CD4-positive, alpha-beta T cell treated with Interleukin-4 for 4 hours (primary cell): ENCODE measurements at places on chromosomes 12 and 14.
A peak's percentile ranks its signal among the peaks of the same experiment; 100 is the strongest.

GRCh38 chr12:122909442-122910288 is 13.7 kb upstream of the VPS37B start:
- no peak for DNase-seq

DNA sequence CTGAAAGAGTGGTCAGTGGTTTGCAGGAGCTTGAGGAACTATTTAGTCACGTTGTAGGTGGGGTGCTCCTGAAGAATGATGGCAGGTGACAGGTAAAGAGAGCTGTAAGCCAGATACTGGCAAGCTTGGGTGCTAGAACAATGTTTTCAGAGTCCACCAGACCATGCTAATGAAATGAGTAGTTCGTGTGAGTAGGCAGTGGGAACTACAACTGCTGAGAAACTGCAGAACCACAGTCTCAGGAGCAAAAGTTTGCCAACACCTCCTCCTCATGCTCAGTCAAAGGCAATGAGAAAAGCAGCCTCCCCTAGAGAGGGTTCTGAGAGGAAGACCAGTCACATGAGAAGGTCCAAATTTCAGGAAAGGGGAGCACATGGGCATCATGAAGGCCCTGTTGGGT is 91.3 kb downstream of the PRKD1 start:
- no peak for DNase-seq

GRCh38 chr12:45168976-45169375 is 46.9 kb upstream of the ANO6 start:
- no peak for DNase-seq

DNA sequence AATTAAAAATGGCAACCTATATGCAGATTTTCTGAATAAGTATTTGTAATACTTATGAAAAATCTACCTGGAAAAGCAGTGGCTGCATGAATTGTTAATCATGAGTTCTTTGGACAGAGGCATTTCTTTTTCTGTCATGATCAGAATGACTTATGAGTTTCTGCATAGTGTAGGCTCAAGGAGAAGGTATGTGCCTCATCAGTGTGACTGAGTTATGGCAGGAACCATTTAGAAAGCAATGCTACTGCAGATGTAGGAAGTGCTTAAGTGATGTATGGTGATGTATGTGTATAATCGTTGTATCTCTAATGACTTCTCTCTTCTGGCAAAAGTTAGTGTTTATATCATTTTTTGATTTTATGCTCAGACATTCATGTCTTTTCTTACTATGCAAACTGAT is 816.4 kb upstream of the FBXO33 start:
- DNase-seq: no peak

DNA sequence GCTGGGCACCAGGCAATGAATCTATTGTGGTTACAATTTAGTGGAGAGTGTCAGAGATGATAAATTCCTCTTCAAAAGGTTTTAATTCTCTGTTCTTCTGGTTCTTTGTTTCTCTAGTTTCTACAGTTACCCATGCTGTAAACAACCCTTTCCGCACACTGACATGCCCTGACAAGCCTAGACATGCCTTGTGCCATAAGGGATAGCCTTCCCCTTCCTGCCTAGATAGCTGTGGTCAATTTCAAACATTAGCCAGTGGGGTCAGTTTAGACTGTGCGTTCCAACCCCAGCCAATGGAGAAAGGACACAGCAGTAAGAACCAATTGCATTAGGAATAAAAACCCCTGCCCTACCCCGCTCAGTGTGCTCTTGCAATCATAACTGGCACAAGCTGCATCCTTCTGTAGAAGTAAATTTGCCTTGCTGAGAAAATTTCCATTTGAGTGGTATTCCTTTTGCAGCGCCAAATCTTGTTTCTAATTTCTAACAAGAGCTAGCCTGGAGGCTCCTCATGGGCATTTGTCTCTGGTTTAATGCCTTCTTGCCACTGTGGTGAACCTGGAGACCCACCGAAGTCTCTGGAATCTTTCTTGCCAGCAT is 6.4 kb downstream of the EDDM3A start:
- DNase-seq: no peak

GRCh38 chr14:20723488-20723887 is 22.2 kb upstream of the EDDM3A start:
- no peak for DNase-seq

DNA sequence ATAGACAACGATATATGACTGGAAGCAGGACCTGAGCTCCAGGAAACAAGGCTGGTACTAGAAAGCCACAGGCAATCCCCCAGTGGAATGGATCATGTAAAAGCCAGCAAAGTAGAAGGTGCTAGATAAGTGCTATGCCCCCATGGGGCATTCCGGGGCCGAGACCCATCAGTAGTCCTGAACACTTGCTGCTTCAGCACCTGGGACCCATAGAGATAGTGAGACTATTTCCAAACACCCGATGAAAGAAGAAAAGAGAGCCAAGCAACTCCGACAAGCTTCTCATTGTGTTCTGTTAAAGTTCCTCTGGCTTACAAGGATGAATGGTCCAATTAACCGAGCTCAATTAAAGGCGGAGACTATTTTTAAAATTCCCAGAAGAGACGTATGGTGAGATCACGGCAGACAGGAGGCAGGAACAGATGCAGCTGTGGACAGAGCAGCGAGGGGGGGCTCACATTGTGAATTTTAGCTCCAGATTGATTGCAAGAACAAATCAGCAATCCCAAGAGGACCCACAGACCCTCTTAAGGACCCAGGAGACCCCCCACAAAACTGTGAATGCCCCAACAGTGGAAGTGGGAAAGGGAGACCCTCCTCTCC is 142.5 kb upstream of the OVCH1 start:
- no peak for DNase-seq

DNA sequence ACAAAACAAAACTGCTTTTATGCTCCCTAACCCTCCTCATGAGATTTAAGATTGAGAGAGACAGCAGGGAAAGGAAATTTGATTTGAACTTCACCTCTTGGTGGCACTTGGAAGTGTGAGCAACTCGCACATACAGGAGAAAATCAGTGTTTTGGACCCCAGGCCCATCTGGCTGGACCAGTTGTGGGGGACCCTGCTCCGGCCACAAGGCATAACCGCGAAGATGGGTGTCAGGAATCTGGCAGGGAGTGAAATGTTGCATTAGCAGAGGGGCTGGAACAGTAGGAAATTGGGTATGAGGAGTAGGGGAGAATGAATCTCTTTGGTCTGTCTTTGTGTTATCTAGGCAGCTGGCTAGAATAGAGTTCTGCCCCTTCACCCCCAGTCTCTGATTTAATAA is 1.2 kb downstream of the CIROP start:
- no peak for DNase-seq

- DNase-seq: no peak
Measured at GRCh38 chr12:128982933-128983332, 129.7 kb downstream of the GLT1D1 start.

DNA sequence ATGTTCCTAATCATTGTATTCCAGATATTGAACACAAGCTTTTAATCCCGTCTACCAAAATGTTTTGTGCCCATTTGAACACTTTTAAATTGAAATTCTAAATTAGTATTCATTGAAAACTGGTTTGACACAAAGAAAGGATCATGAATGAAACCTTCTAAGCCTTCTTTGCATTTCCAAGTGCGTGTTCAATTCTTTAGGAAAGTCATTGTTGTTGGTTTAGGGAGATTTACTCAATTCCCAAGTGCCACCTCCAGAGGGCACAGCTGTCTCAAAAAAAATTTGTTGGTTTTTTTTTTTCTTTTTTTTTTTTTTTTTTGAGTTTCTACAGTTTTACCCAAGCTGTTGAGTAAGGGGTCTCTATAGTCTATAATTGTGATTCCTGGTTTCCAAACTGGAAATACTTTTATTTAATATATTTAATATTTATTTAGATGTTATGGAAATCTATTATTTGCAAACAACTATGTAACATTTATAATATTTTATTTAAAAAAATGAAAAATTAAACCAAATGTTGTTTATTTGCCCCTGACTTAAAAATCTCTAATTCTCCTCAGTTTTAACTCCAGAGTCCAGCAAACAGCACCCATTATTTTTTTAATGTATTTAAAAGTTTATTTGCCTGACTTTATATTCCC is 79.9 kb downstream of the NEDD1 start:
- DNase-seq: peak; percentile 13

- DNase-seq: no peak
Measured at GRCh38 chr12:31369712-31370521, 44.0 kb upstream of the SINHCAF start.

- no peak for DNase-seq
Measured at GRCh38 chr12:90124914-90125313, 416.3 kb upstream of the ATP2B1 start.

GRCh38 chr12:49505672-49506071 is 33.2 kb upstream of the KCNH3 start:
- no peak for DNase-seq

DNA sequence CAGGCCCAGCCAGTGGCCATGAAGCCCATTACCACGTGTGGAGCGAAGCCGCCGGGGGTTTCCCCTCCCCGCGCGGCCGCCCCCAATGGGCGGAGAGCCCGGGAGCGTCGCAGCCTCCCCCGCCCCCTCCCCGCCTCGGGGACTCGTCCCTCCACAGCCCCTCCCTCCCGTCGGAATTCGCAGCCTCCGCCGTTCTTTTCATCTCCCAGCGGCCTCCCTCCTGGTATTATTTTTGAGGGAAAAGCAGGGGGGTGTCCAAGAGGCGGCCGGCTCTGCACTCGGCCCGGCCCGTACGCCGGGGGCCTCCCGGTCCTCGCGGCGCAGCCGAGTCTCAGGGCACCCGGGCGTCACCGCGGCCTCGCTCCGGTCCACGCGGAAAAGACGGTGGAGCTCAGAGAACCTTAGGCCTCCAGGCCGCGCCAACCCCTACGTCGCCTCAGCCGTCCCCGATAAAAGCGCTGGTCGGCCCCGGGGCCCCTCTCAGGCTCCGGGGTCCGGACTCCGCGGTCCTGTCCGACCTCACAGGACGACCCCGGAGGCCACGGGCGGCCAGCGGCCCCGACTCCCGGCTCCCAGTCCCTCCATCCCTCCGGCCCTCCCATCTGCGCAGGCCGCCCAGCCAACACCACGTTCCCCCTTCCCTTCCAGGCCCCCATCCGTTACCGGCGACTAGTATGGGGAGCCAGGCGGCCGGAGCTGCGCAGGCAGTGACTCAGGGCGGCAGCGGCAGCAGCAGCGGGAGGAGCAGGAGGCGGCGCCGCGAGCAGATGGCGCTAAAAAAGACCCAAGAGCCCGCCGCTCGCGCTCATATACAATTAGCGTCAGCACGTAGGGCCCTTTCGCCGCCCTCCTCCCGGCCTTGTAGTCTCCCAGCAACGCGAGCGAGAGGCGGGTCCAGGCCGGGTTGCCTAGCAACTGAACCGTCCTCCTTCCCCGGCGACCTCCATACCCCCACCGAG is at the start of gene NAP1L1:
Gene NAP1L1, minus strand, starts transcription at position 782 of the 959 bp plus-strand sequence. CDS start 10,466 bp downstream, outside the sequence.
- DNase-seq: peak; percentile 97

DNA sequence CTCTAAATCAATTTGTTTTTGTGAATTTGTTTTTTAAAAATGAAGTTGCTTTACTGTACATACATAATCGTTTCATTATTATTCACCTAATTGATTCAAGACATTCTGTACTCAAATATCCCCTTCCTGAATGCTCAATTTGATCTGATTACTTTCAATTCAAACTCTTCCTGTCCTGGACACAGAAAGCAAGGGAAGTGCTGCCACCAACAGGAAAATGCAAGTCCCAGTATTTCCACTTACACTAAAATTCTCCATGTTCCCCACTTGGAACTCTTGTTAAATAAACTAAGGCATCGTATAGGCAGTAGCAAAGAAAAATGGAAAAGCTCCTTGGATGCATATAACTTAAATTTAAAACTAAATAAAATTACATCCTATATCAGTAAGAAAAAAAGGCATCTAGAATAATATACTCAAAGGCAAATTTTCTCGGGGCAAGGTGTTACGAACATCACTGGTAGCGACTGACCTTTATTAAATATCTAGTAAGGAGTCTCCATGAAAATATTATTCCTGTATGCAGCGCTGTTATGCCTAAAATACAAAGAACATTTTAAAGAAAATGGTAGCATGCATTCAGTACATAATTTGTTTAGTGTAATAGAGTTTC is 72.0 kb upstream of the DBX2 start:
- DNase-seq: no peak

GRCh38 chr14:70052990-70053389 is 135.8 kb downstream of the SLC8A3 start:
- no peak for DNase-seq

DNA sequence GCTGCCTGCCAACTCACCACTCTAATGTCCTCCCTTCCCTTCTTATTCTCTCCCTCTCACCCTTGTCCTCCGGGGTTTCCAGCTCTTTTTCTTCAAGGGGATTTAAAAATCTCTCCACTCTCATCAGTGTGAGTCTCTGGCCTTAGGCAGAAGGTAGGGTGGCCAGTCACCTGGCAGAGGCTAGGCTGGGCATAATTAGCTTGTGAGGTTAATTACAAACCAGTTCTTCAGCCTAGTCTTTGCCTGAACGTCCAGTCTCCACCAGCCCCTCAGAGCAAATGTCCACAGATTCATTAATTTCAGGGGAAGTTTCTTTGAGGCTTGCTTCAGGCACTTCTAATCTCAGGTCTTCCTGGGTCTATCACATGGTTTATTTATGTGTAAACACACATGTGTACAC is 6.7 kb downstream of the KRT7 start:
- DNase-seq: no peak

- DNase-seq: no peak
Measured at GRCh38 chr12:30753751-30754382, 884 bp downstream of the CAPRIN2 start.

GRCh38 chr12:100154474-100155247 is 12.0 kb upstream of the BLTP3B start:
- DNase-seq: peak; percentile 71

DNA sequence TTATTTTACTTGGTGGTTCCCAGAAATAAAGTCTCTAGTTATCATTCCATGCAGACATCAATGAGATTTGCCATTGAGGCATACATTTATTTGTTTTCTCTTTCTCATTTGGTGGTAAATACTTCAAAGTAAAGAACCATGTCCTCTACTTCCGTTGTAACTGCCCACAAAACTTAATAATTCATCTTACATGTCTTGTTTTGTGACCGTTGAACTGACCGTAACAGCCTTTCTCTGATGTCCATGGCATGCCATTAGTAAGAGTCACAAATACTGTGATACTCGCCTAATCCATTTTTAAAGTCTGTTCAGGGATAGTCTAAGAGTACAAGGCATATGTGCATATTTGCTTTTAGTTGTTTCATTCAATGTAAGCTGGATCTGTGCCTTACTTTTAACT is 145.3 kb downstream of the ETV6 start:
- DNase-seq: no peak

GRCh38 chr12:71804505-71804904 is 35.1 kb upstream of the TBC1D15 start:
- DNase-seq: no peak

DNA sequence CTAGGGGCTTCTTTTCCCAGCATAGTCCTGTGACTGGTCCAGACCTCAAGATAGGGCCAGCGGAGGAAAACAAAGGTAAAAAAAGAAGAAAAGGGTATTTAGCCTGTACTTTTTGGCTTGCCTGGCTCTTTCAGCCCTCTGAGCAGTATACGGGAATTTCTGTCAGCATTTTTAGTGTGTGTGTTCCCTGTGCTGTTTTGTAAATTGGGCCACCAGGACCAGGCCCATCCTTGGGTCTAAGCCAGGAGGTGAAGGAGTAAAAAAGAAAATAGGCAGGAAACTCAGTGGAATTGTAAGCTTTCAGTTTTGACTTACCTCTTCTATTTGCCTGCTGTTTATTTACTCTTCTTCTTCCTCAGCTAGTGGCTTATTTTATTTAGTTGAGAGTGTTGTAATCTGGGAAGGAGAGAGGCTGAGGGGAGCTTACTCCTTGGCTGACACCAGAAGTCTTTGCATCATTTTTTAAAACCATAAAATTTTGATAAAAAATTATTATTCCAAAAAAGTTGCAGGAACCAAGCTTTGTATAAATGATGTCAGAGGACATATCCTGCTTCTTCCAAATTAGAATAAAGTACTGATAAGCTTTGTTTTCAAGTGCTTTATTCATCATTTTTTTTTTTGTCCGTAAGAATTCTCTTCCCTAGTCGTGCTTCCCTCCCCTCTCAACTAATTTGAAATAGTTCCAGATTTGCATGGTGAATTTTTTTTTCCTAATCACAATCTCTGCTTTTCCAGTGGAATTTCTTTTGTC is 63.7 kb downstream of the DIP2B start:
- DNase-seq: no peak
